ENCODE measurements at places on chromosomes 5 and 9.

- peak; percentile 93 for DNase-seq
Observed at GRCh38 chr5:128228008-128228407, 144.4 kb downstream of the SLC12A2 start.

- DNase-seq = peak; percentile 33
Observed at GRCh38 chr9:80191108-80191507, 619.3 kb downstream of the TLE4 start.

DNA sequence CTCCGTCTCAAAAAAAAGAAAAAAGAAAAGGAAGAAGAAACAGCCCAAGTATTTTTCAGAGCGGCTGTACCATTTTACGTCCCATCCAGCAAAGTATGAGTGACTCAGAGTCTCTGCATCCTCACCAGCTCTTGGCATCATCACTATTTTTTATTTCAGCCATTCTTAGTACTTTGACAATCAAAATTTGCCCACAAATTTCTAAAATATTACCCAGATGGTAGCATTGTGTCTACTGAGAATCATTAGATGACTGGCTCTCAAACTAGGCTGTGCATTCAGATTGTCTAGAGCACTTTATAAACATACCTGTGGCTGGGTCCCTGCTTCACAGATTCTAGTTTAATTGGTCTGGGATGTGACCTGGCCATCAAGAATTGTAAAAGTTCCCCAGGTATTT, 21.6 kb upstream of the MELK start:
- no peak for DNase-seq

DNA sequence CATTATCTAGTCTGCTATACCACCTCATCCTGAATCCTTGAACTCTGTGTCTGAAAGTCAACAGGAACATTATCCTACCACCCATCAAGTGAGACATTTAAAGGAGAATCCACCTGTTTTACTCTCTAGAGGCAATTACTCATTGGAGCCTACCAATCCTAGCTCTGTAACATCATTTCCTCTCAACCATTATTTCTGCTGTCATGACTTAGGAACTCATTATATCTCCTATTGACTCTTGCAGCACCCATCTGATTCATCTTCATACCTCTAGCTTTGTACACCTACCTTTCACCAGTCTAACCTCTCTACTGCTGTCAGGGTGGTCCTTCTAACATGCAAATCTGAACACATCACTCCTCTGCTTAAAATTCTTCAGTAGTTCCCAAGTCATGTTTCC, 481.5 kb downstream of the NFIB start:
- DNase-seq = no peak
